ENCODE measurements at places on chromosomes 1 and 21.

GRCh38 chr1:234512451-234512861 is 33.5 kb upstream of the TARBP1 start:
- no peak for DNase-seq

- DNase-seq: no peak
These were observed 288.5 kb upstream of the SNX7 start for GRCh38 chr1:98373056-98373455.

GRCh38 chr1:235943581-235944114 is 76.9 kb upstream of the LYST start:
- DNase-seq: no peak

DNA sequence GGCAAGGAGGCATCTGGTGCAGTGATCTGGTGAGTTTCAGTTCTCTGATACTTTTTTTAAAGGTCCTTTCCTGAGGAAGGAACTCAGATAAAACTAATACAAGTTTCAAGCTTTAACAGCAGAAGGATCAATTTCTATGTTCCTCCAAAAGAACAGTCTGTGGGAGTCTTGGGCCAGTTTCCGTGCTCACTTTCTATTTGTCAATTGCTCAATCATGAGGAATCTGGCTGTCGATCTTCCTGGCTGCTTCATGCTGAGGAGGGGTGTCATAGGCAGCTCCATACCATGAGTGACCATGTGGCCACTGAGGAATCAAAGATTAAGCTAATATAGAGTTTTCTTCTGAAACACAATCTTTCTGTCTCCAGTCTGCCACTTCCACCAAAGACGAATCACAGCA is 11.4 kb upstream of the TMEM125 start:
- no peak for DNase-seq

- DNase-seq: no peak
These were observed 166.6 kb downstream of the GREM2 start for GRCh38 chr1:240445369-240445768.

DNA sequence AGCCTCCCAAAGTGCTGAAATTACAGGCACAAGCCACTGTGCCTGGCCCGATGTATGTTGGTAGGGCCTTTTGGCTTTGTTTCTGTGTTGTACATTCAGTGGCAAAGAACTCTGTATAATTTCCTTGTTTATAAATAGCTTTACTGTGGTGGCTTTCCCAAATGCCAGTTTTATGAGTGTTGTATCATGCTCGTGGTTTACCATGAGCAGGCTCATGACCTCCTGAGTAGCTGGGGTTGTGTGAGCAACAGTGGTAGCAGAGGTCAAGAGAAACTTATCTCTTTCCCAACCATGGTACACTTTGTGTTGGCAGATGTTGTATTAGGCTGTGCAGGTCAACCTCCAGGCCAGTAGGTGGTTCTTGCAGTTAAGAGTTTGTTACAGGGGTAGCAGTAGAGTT is 420.4 kb upstream of the BEND5 start:
- no peak for DNase-seq

DNA sequence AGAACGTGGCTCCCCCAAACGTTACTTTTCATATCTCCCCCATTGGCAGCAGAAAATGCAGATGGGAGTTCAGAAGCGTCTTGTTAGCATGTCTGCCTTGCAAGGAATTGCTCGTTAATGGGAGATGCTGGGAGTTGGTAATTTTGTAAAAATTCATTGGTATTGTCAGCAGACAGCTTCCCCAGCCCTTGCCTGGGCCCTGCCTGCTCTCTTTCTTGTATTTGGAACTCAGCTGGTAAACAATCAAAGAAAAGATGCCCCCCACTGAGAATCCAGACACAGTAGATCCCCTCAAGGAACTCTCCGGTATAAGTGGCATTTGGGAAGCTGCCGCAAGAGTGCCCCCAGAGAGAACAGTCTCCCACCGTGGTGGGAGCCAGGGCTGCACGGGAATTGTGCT is 94.4 kb upstream of the IGSF21 start:
- DNase-seq: no peak

- no peak for DNase-seq
These were observed 38.8 kb downstream of the DNASE2B start for GRCh38 chr1:84436876-84437655.

DNA sequence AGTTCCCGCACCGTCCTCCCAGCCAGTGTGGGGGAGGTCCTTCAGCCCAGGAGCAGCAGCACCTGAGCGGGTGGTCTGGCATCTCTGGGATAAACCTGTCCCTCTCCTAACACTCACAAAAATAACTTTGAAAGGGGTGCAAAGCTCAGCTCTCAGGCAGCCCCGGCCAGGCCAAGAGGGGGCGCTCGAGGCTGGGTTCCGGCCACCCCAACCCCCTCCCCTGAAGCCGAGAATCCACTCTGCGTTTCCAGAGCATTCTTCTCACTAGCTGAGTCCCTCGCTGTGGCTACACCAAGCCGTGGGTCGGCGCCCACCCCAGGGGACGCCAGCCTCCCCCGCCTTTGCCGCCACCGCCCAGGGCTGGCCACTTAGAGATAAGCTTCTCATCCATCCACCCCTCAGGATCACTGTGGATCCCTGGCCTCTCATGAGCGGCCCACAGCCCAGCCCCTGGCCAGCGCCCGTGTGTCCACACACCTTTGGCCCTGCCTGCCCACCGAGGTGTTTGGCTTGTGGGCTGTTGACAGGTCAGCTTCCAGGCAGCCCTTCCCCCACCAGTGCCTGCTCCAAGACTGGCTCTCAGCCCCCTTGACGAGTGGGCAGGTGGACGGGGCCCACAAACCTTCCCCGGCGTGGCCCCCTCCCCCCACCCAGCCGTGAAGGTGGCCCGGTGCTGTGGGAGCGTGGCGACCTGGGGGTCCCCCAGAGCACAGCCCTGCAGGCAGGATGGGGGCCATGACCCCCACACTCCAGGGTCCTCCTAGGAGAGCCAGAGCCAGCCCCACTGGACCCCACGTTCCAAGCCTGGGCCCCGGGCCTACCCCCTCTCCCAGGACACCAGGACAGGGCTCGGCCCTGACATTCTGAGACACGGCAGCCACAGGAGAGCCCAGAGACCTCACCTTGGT is 1.9 kb downstream of the FTCD start:
- peak; percentile 29 for DNase-seq

DNA sequence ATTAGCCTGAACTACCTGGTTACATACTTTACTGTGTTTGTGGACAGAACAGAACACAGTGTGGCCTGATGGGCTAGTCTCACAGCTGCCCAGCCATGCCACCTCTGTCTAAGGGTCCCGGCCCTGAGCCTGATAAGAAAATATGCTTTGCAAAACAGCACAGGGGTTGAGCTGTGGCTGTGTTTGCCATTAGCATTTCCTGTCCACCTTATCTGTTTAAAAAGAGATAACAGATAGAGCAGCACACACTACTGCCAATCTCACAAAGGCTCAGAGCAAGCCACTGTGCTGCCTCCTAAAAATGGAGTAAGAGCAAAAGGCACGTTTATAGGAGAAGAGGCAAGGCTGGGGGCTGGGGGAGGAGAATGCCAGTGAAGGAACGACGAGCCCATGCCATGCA is 95.0 kb downstream of the SUSD4 start:
- DNase-seq: no peak

DNA sequence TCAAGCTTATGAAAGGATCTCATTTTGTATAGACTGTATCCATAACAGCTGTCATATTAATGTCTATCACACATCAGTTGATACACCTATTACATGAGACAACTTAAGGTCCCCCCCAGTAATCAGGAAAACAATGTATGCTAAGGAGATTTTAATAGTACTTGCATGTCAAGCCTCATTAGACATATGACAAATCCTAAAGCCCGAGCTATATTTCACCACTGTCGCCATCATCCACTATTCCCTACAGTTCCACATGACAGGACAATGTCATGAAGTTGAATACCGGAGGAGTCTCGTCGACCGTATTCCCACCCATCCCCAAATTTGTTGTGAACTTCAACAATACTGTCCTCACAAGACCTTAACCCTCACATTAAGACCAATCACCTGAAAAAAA is 3.4 kb downstream of the HMGN1 start:
- no peak for DNase-seq

DNA sequence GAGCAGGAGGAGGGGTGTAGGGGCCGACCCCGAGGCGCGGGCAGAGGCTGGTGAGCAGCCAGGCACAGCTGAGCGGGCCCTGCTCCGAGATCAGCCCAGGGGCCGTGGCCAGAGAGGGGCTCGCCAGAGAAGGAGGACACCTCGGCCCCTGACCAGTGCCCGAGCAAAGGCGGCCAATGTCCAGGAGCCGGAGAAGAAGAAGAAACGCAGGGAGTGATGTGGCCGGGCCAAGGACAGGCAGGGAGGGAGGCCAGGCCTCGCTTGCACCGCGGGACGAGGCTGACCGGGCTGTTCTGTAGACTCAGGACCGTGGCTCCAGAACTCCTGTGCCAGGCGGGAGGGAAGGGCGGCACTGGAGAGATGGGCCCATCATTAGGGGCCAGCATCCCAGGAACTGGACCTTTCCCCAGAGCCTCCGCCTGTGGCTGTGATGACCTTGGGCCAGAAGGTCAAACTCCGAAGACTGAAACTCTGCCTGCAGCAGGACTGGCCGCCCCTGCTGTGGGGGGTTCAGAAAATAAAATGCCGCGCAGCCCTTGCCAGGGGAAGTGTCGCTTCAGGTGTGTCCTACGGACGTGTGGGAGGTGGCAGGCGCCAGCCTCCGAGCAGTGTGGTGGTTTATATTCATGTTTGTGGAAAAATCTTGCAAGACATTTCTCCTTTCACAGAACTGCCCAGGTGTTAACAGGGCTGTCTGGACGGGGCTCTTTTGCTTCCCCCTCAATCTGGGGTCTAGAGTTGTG is 14.4 kb downstream of the RRP1 start:
- DNase-seq: no peak

DNA sequence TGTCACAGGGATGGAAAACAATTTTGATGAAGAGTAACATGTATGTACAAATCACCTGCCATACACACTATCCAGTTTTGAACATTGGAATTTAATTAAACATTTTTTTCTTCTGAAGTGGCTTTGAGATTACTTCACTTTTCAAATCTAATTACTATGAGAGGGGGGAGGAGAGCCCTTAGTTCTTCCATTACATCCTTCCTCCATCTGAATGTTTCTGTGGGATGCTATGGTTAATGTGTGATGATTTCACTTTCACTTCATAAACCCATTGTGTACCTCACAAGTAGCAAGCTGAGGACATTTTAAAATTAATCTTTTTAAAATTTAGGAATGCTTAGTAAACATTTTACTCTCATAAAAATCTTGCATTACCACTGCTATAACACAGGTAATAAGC is 156.9 kb downstream of the RUNX1 start:
- DNase-seq: peak; percentile 34

DNA sequence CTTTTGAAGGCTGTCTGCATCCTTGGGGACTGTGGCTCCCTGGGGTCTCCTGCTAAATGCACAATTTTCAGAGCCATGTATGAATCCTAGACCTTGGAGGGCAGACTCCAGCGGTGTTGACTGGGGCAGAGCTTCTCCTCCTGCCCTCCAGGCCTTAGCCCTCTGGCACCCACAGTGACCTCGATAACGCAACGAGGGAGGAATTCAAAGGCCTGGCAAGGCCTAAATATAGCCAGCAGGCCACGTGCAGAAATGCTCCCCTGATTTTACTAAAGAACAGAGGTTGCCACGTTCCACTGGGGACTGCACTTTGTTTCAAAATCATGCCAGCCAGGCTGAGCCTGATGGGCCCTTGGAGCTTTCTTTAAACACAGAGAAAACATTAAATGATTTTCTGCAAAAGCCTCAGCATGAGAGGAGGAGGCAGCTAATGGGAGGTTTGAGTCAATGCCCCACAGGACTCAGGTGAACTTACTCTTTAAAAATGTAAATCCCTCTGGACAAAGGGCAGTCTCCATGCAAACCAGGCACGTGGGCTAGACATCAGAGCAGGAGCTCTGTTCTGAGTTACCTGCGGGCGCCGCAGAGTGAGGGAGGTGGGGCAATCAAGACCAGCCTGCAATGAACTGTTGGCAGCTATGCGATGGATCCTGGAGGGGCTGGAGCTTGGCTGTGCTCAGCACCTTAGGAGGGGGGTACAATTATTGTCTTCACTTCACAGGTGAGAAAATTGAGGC is 28.0 kb downstream of the GRIK3 start:
- DNase-seq: no peak

DNA sequence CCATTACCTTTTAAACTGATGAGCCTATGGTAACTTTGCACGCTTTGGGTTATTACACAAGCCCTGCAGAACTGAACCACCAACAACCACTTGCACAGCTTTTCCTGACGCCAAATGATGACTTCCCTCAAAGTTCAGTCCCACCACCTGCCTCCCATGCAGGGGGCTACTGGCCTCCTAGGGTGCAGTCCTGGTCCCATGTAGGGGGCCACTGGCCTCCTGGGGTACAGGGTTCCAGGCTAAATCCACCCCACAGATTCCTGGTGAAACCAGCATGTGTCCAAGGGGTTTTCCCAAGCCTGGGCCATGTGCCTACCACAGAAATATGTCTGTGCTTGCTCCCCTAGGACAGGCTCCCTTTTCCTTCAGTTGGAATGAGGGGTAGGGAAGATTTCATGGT is 73.4 kb upstream of the ZNF678 start:
- no peak for DNase-seq

GRCh38 chr1:94560333-94560732 is 18.8 kb upstream of the F3 start:
- DNase-seq: no peak

DNA sequence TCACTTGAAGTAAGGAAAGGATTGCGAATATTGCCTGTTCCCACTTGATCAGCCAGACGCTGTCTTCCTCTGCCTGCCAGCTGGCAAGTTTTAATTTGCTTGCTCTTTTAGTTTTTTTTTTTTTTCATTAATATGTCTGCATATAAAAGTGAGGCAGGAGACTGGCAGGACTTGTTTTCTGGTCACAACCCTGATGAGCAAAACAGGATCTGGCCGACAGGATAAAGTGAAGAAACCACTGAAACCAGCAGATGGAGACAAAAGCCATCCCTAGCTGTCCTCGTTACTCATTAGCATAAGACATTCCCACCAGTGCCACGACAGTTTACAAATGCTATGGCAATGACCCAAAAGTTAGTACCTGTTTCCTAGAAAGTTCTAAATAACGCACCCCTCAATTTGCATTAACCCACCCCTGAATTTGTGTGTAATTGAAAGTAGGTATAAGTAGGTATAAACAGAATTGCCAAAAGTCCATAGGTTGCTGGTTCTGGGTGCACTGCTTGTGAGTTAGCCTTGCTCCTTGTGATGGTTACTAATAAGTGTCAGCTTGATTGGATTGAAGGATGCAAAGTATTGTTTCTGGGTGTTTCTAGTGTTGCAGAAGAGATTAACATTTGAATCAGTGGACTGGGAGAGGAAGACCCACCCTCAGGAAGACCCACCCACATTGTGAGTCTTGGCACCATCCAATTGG is 60.8 kb downstream of the ZNF684 start:
- DNase-seq: peak; percentile 11

All from CD4-positive, alpha-beta T cell treated with Interleukin-4 for 4 hours (primary cell).